ENCODE measurements at places on chromosomes 5 and 9. TPM values are rescaled to one million over a fixed set of nuclear protein-coding genes. Genes with fewer than 3 reads are reported as not detected.

The AHRR gene
- total RNA-seq: 4.9 TPM

The IL3 gene
- total RNA-seq: not detected

The ANKRD31 gene
- total RNA-seq: 0.06 TPM

The CEP78 gene
- 17.0 TPM for total RNA-seq

The GABRA1 gene
- total RNA-seq: not detected

The ANGPTL2 gene
- total RNA-seq: not detected

All from A549 treated with ZK216348 at 1 μM for 4 hours (cell line).